ENCODE measurements at places on chromosomes 1 and 21. TPM values are rescaled to one million over a fixed set of nuclear protein-coding genes. Genes with fewer than 3 reads are reported as not detected.

The FCN3 gene
- 3.7 TPM for total RNA-seq

The HNRNPR gene
- 73.0 TPM for total RNA-seq

The IL19 gene
- total RNA-seq, result not detected

The NR1I3 gene
- not detected for total RNA-seq

The CACNA1S gene
- total RNA-seq, result not detected

The CFAP410 gene
- 69.8 TPM for total RNA-seq

The TMCC2 gene
- 2.8 TPM for total RNA-seq

The HP1BP3 gene
- 222 TPM for total RNA-seq

The TMEM240 gene
- 4.0 TPM for total RNA-seq

The FAM177B gene
- total RNA-seq, result 1.0 TPM

The AQP10 gene
- not detected for total RNA-seq

The IL10 gene
- total RNA-seq, result 1.1 TPM

GRCh38 chr1:201277441-201277840 lies 5.9 kb upstream of the PKP1 start:
- DNase-seq, result no peak

GRCh38 chr1:66248746-66249145 lies 285.2 kb upstream of the SGIP1 start:
- peak; percentile 36 for DNase-seq

- DNase-seq, result no peak
Measured at GRCh38 chr1:219179293-219179692, 5.6 kb downstream of the LYPLAL1 start.

GRCh38 chr1:33615546-33615945 lies 143.1 kb downstream of the ZSCAN20 start:
- no peak for DNase-seq

DNA sequence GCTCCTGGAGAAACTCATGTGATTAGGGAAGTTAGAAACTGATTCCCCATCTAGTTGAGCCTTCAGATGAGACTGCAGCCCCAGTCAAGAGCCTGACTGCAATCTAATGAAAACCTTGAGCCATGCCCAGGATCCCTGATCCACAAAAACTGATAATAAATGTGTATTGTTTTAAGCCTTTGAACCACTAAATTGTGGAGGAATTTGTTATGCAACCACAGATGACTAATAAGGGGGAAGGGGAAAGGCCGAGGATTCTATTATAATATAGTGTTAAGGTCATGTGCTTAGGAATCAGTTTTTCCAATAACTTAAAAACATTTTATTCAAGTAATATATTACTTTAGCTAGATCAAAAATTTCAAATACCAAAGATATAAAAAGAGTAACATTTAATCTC lies 52.8 kb upstream of the USP25 start:
- no peak for DNase-seq

DNA sequence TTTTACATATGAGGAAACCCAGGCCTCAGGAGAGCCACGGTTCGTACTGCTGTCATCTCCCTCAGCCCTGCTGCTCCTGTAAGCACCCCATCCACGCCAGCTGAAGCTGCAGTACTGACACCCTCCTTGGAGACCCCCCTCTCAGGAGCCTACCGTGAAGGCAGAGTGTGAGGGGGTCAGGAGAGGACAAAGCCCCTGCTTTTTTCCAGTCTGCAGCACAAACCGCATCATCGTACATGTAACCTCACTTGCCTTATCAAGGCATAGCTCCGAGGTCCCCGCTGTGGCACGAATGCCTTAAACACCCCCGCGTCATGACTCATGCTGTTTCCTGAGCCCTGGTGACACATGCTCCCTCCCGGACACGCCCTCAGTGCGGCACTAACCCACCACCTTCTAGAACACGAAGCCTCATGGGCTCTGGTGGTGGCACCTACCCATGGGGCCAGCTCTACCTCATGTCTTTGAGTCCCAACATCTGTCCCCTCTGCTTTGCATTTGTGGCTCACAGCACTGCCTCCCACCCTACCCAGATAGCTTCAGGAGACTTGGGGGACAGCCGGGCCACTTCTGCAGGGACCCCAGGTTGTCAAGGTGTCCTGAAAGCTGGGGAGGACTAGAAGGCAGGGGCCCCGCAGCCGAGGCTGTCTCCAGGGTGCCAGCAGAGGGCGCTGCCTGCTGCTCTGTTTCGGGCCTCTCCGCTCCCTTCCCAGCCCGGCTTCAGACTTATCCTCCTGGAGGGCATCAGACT lies 4.9 kb downstream of the SH3BGRL3 start:
- peak; percentile 40 for DNase-seq

DNA sequence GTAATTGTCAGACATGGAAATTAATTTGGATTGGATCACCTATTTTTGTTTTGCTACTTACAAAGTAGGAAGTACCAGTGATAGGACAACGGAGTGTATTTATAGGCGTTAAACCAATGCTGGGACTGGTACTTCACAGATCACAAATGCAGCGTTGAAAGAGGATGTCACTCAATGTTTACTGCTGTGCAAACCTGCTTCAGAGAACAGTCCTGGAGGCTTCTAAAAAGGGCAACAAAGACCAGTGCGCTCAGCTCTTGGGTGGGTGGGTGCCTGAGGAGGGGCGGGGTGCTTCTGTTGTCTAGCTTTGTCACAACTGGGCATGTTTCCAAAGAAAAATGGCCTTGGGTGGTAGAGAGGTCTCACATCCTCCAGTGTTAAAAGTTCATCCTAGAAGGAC lies 2.1 kb downstream of the C1orf21 start:
- no peak for DNase-seq

- DNase-seq, result no peak
Measured at GRCh38 chr1:161973924-161974845, 49.5 kb downstream of the OLFML2B start.

DNA sequence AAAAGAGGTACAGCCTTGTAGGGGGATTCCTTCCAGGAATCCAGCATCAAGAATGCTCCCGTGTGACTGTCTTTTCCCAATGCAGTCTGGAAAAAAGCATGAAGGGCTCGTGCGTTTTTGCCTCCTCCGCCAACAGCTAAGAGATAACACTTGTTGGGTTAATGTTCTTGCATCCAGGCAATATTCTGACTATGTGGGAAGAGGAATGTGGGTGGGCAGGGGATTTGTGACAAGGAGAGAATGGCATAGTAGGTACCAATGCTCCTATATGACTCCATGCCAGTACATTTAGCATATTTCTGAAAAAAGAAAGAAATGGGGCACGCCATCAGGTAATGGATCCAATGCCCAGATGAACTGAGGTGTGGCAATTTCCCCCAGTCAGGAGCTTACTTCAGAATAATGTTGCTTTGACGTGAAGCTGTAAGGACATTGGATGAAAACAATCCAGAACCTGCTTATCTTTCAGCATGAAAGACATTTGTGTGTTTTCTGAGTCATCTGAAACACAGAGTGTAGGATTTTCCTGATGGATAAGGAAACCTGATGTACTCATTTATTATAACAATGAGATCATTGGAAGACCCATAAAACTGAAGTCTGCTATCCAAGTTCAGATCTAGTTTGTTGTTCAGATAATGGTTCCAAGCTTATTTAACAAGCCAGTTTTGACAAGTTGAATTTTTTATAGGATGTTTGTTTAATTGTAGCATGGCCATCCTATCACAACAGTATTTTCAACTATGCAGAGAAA lies 105.5 kb downstream of the LYPLAL1 start:
- no peak for DNase-seq

- no peak for DNase-seq
Measured at GRCh38 chr1:63798284-63798683, 24.5 kb downstream of the ROR1 start.

DNA sequence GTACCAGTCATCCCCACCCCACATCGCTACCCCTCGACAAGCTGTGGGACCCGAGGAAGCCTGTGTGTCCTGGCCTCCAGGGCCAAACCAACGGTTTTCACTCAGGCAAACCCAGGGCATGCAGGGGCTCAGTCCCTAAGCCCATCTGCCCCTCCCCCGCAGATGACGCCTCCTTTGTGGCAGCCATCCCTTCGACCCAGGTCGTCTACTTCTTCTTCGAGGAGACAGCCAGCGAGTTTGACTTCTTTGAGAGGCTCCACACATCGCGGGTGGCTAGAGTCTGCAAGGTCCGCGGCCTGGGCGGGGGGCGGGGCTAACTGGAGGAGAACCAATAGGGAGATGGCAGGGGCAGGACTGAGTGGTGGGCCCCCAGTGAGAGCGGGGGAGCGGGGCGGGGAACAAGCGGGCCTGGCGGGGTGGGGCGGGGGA lies 7.4 kb downstream of the SEMA4A start:
- peak; percentile 88 for DNase-seq

DNA sequence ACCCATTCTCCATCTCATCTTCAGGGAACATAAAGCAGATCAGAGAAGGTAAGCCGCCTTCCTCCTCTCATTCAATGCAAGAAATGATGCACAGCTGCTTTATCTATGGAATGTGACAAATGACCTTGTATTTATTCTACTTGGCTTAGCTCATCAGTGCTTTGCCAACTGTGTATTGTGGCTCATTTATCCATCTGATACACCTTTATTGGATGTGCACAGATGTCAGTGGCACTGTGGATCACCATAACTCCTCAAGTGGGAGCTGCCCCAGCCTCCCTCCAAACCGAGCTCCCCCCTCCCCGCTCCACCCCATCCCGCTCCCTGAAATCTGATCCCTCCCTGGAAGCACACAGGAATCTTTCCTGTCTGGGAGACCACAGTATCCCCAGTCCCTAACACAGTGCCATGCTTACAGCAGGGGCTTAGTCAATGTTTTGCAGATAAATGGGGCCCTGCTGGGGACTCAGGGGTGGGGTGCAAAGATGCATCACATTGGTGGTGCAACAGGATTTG lies 156.0 kb upstream of the RAB4A start:
- no peak for DNase-seq

DNA sequence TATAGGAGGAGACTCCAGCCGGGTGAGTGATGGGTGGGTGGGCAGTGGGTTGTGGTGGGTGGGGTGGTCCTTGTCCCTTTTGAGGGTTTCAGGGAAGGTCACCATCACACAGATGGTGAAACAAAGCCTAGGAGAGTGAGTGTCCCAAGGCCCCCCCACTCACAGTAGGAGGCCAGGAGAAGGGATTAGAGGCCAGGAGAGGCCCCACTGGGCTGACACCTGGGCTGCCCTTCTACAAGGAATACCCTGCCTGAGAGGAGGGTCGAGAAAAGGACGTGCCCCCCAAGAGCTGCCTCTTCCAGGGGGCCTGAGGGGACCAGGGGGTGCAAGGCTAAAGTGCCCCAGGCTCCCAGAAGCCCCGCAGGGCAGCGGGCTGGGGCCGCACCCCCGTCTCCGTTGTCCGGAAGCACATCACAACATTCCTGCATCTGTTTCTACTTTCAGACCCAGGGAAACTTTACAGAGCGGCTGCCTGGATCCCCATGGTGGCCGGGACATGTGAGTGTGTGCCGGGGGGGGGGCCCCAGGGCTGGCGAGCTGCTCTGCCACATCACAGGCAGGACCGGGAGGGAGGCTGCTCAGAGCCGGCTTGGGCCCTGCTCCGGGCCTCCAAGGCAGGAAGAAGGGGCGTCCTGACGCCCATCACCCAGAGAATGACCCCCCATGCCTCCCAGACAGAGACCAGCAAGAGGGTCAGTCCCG lies 68.2 kb downstream of the ARHGEF16 start:
- DNase-seq, result no peak

- no peak for DNase-seq
Measured at GRCh38 chr1:43945674-43946235, 995 bp upstream of the IPO13 start.

GRCh38 chr1:29839726-29840125 lies 603.4 kb downstream of the PTPRU start:
- no peak for DNase-seq

- no peak for DNase-seq
Measured at GRCh38 chr1:157916887-157917570, 75.4 kb upstream of the CD5L start.

DNA sequence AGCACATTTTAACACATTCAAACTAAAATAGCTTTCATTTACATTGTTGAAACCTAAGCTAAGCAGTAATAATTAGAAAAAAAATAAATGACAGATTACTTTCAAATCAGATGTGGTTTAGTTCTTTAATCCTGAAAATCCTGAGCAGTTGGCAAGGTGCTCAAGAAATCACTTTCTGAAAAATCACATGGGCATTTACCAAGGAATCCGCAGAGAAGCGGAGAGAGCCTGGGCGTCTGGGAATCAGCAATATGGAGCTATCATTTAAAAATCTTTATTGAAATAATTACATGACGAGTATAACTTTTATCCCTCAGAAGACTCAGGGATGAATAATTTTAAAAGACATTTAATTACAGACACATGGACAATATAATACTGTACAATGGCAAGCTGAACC lies 30.2 kb downstream of the GRIK1 start:
- DNase-seq, result no peak

DNA sequence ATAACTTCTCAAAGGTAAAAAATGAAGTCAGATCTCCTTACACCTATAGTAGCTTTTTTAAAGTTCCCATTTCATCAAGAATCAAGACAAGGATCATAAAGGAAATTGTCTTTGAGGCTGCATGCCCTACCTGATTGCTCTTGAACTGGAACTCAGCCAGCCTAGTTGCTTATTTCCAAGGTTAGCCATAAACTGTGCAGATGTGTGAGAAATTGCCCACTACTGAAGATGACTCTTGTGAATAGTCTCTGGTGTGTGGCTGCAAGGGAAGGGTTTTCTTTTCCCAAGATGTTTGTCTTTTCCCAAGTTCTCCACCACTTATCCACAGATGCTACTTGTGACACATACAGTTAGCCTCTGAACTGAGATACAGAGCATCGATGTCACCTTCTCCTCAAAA lies 81.7 kb upstream of the DUSP10 start:
- no peak for DNase-seq

DNA sequence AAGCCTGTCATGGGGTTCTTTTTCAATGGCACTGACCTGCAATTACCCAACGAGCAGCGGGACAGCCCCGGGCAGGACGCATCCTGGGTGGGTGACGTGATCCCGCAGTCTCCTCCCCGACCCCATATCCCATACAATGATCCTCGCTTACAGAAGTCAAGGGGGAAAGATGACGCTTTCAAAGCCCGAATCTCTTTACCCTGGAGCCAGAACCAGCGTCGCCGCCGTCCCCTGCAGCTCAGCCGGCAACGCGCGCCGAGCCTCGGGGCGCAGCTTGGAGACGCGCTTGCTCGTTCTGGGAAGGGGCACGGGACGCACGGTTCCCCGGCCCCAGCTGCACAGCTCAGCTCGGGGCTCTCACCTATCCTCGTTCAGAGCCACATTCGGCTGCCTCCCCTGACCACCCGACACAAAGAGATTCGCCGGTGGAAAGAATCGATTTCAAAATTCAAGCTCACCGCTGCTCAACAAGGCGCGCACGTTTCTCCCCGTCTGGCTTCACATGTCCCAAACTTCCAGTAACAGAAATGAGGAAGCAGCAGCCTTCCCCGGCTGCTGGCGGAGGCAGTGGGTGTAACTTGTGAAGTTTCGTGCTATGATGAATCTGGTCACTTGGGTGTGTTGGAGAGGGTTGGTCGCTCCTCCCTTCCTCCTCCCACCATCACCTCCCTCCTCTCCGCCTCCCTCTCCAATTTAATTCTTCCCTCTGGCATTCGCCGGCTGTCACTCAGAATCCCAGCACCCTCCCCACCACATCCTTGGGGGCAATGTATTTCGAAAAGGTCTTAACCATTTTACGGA lies at the start of gene TIAM1:
Gene TIAM1 (minus strand): TSS at position 582 of the 801 bp plus-strand sequence. CDS start 77,289 bp downstream, outside the sequence.
- peak; percentile 64 for DNase-seq
